ENCODE measurements at places on chromosomes 3 and 15. TPM values are rescaled to one million over a fixed set of nuclear protein-coding genes. Genes with fewer than 3 reads are reported as not detected.

The MAN2A2 gene
- 15.3 TPM for total RNA-seq

The DPH3 gene
- 31.2 TPM for total RNA-seq

- no peak for DNase-seq
Measured at GRCh38 chr3:54827776-54828175, 100.1 kb downstream of the LRTM1 start.

The GOLGA6L10 gene
- 1.3 TPM for total RNA-seq

The C15orf62 gene
- not detected for total RNA-seq

Data from neural progenitor cell (in vitro differentiated cells).